ENCODE measurements at places on chromosomes 13 and 19.

- no peak for DNase-seq
Observed at GRCh38 chr13:113369189-113369588, 5.3 kb upstream of the GRTP1 start.

- no peak for DNase-seq
Observed at GRCh38 chr19:38942471-38943181, 11.9 kb downstream of the MRPS12 start.

- no peak for DNase-seq
Observed at GRCh38 chr13:30748717-30749116, 13.4 kb downstream of the ALOX5AP start.

- DNase-seq = no peak
Observed at GRCh38 chr13:97228850-97229521, 6.9 kb downstream of the MBNL2 start.

DNA sequence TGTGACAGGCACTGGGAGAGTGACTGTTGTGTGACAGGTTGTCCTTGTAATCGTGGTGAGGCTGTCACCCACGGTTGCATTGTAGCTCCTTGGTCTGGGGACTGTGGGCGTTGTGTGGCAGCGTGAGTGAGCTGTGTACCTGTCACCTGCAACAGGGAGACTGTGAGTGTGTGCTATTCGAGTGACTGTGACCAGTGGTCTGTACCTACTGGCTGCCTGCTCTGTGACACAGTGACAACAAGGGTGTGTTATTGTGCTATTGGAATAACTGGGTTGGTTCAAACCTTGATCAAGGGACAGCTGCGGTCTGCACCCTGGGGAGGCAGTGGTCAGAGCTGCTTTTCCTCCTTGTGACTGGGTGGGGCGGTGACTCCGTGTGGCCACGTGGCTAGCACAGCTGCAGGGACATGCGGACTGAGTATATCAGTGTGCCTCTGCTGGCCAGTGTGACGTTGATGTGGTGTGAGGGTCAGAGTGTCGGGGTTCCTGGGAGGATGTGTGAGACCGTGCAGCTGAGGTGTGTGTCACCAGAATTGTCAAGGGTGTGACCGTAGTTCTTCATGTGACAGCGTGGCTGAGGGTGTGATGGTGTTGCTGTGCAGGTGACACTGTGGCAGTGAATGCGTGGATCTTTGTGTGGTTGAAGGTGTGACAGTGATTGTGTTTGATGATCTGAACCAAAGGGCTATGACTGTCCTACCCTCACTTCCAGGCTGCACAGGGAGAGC lies 10.1 kb upstream of the NFIX start:
- peak; percentile 68 for DNase-seq

DNA sequence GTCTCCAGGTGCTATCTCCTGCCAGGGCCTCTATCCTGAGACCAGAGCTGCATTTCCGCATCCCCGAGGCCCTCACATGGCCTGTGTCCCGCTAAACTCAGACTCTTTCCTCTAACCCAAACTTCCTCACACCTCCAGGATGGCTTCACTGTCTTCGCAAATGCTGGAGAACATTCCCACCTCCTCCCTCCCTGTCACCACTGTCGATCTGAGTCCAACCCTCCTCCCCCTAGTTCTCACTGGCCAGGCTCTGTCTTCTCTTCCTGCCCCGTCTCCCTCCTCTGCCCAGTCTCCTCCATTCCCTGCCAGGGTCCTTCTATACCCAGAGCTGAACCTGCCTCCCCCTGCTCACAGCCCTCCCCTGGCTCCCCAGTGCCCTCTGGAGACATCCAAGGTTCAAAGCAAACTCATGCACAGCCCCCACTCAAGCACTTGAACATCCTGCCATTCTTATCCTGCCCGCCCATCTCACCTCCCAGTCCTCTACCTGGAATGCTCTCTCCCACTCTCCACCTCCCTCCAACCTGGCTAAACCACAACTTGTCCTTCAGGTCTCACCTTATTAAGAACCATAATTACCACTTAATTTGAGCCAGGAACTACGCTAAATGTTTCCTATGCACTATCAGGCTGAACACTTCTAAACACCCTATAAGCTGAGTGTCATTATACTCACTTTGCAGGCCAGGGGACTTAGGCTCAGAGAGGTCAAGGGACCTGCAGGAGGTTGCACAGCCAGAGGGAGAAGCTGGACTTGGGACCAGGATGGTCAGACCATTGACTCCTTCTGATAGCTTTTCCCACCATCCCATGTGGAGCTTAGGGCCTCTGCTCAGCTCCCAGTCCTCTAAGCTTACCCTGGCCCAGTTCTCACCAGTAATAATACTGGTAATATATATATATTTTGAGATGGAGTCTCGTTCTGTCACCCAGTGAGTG lies 961 bp upstream of the VSIG10L start:
- no peak for DNase-seq

DNA sequence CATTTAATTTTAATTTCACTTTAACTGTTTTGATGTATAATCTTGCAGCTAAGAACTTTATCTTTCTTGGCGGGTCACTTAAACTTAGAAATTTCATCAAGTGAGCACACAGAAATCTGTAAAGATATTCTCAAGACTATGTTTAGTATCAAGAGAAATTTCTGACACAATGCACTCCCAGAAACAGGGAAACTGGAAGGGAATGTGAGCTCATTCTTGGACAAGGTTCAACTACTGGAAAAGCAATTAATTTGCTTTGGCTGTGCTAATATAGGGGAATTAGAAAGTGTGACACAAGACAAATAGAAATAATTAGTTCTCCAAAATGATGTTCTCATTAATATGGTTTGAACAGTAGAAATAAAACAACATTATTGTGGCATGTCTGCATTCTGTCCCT lies 402.3 kb downstream of the DACH1 start:
- DNase-seq = peak; percentile 36

GRCh38 chr19:734716-735115 lies 16.2 kb upstream of the MISP start:
- DNase-seq = no peak

GRCh38 chr19:42497492-42498168 lies 30.7 kb downstream of the CEACAM1 start:
- DNase-seq = no peak

DNA sequence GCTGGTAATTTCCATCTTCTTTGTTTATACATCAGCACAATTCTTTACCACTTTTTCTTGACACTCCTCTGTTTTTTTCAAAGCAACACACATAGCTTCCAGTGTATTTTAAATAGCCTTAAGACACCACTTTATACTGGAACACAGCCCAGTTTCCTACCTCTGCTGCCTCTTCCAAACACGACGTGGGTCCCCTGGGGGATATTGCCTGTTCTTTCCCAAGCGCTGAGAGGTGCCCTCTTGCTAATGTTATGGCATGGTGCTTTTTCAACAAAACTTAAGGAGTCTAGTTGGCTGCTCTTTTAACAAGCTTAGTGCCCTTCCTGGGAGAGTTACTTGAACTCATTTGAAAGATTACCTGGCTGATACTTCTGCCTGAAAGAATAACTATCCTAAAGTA lies 112.7 kb downstream of the OLFM4 start:
- DNase-seq = no peak

GRCh38 chr13:37481011-37481884 lies 117.3 kb downstream of the POSTN start:
- peak; percentile 3 for DNase-seq

DNA sequence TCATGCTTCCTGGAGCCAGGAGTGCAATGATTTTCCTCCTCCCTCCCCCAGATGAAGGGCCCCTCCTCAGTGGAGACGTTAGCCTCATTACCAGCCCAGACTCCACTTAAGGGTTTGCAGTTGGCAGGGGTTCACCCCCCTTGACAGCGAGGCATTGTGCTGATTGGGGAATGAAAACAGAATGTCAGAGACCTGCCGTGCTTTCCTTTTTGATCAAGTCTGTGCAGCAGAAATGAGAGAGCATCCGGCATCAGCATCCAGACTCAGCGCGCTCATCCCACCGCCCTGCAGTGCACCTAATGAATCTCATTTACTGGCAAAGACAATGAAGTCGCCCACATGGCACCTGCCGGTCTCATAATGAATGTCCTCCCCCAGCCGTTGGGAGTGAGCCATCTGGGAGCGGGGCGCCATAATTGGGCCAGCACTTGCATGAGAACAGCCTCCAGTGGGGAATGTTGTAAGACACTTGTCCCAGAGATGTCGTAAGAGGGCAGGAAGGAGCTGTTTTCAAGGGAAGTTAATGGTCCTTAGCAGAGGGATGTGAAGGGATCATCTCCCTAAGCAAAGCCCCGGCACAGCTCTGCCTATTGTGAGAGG lies 98.3 kb upstream of the UQCRFS1 start:
- DNase-seq = peak; percentile 95

DNA sequence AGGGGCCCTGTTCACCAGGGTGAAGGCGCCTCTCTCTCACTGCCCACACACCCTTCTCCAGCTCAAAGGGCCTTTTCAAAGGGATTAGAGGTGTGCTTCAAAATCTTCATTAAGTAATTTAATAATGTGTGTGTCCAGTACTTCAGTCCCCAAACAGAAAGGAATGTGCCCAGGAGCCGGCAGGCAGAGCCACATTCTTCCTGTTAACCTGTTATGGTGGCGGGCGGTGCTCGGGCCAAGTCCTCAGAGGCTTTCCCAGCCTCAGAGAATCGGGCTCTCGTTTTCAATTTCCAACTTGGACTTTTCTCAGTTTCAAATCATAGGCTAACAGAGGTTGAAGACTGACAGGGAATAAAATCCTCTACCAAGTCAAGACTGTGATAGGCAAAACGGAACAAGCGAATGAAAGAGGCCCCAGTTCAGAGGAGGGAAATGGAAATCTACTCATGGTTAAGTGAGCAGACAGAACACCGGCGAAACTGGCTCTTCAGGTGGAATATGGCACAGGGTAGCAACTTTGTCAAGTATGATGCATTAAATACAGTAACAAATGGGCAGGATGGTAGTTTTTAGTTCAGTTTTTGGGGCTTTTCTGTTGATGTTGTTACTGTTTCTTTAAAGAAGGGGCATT lies 68.6 kb downstream of the FOXO1 start:
- no peak for DNase-seq

- DNase-seq = no peak
Observed at GRCh38 chr13:110283736-110284517, 23.0 kb downstream of the COL4A1 start.

GRCh38 chr13:41973247-41973741 lies 12.4 kb upstream of the VWA8 start:
- no peak for DNase-seq

DNA sequence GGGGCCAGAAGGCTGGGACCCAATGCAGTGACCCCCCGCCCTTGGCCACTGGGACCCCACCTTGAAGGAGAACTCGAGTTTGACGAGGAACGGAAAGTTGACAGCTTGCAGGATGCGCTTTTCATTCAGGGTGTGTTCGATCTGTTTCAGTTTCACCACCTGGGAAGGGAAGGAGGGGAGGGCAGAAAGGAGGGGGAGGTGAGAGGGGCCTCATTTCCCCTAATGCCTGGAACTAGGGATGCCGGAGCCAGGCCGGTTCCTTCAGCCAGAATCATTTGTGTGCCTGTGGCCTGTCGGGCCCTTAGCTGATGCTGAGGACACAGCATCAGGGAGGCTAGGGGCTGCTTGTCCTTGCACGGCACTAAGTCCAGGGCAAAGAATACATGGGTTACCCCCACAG lies 12.2 kb upstream of the SAMD1 start:
- no peak for DNase-seq

DNA sequence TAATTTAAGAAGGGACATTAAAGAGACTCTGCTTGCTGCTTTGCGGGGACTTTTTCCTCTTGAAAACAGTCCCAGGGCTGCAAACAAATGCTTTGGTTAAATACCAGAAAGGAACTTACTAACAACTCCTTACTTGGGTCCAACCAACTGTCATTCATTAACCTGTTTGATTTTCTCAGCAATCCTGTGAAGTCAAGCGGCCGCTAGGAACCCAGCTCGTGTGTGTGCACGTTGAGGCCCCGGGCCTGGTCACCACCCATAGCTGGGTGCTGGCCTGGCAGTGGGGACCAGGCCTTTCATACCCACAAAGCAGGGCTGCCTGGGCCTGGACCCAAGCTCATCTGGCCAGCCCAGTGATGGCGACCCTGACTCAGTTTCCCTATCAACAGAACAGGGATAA lies 50.7 kb downstream of the C1QTNF9 start:
- DNase-seq = no peak

DNA sequence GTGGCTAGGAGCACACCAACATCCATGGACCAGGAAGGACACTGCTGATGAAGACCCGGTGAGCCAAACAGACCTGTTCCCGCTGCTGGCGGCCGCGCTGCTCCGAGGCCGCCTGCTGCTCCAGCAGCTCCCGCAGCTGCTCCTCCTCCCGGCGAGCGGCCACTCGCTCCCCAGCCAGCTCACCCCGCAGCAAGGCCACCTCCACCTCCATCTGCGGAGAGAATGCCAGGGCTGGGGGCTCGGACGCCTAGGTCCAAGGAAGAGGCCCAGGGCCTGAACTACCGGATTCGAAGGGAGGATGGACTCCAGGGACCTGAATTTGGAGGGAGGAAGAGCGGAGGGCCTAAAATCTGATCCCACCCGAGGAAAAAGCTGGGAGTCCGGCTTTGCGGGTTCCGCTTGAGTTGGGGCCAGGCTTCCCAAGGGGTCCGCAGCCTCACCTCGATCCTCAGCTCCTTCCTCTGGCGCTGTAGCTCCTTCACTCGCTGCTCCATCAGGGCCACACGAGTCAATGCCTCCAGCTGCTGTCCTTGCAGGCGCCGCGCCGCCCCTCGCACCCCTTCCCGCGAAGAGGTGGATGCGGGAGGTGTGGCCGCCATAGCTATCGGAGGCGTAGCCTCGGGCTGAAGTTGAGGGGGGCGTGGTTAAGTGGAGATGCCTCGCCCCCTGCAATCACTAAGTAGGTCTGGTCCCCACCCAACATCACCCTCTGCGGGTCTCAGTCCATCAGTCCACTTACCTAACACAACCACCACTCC lies 2.7 kb downstream of the PHLDB3 start:
- DNase-seq = peak; percentile 19

- no peak for DNase-seq
Observed at GRCh38 chr13:82010780-82011179, 1669.9 kb upstream of the SPRY2 start.

DNA sequence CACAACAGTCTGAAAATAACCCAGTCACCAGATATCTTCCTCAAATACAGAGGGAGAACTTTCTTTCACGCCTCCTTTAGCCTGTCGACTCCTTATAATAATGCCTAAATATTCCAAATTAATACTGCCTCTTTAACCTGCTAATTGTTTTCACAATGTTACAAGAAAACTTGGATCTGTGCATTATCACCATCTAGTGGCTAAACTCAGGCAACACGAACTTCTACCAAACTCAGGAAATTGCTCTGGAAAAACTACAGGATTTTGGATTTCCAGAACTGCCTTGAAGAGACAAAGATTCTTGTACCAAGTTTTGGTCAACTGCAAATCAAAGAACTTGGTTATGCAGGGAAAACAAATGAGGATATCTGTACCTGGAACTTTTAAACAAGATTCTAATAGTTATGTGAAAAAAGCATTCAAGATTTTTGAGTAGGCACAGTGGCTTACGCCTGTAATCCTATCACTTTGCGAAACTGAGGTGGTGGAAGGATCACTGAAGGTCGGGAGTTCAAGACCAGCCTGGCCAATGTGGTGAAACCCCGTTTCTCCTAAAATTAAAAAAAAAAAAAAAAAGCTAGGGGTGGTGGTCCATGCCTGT lies 10.8 kb downstream of the CLN5 start:
- peak; percentile 55 for DNase-seq

DNA sequence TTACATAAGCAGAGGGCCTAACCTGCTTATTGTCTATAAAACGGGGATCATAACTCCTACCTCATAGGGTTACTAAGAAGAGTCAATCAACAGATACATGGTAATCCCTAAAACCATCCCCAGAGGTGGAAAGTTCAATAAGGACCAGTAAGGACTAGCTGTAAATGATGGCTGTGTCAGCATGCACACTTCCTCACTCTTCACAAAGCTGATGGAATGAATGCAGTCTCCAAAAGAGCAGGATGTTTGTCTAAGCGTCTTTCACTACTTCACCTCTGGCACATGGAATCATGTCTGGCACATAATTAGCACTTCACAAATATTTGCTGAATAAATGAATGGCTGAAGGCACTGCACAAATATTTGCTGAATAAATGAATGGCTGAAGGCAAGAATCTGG lies 134.2 kb downstream of the MIPEP start:
- no peak for DNase-seq

Measured in brain (organoid and tissue), 16 donors.